Suppressor macrophage (primary cell): ENCODE measurements at places on chromosomes 2 and 18.

DNA sequence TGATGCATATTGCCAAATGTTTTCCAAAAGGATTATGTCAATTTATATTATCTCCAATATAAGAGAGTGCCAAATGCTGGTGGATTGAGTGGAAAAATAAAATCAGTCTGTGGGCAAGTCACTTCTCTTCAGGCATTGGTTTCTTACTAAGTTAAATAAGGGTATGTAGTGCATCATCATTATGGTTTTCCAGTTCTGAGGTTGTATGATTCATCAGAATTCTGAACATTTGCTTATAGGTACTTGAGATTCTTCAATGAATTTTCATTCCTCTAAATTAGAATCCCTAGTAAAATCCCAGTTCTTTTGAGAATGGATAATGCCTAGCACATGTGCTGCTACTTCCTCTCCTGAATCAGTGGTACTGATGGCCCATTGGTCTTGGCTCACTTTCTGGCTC is 188.9 kb upstream of the OSR1 start:
- no peak for DNase-seq

DNA sequence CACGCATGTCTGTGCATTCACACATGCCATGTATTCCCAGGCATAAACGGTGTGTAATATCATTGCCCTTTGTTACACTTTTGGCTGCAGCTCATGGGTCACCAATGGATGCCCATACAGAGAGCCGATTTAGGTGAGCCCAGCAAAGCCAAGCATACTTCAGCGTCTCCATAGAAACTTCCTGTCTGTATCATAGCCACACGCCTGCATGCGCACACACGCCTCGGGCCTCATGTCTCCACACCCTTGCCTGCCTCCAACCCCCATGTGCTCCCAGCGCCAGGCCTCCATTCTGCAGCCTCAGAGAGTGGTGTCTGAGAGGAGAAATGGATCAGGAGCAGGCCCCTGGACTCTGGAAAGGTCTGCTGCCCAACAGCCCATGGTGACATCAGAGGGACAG is 33.5 kb upstream of the SELENOI start:
- DNase-seq, result no peak

GRCh38 chr2:30867385-30867784 is 60.1 kb upstream of the CAPN13 start:
- DNase-seq, result no peak

GRCh38 chr18:74944676-74945075 is 264.3 kb downstream of the PTGR3 start:
- no peak for DNase-seq

GRCh38 chr2:168155046-168155445 is 92.3 kb downstream of the STK39 start:
- DNase-seq, result no peak

- no peak for DNase-seq
Observed at GRCh38 chr18:40529478-40529877, 1425.6 kb upstream of the PIK3C3 start.

- no peak for DNase-seq
Observed at GRCh38 chr18:33052886-33053285, 280.1 kb upstream of the KLHL14 start.

DNA sequence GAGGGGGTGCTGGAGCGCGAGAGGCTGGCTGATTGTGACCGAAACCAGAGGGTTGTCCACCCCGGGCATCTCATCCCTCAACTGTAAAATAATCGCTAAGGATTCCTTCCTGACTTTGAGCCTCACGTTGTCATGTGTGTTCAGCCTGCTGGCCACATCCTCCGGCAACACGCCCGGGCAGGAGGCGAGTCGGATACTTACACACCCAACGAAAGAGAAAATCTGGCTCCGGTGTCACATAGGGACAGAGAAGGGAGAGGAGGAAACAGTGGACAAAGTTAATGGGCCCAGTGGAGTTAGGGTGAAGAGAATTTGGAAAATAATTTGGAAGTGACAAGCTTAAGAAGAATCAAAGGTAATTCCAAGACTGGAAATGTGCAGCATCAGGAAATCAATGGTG is 2.4 kb downstream of the TLX2 start:
- no peak for DNase-seq

GRCh38 chr2:14081521-14081920 is 551.0 kb upstream of the LRATD1 start:
- DNase-seq, result no peak

GRCh38 chr2:150866431-150866830 is 379.0 kb upstream of the RND3 start:
- DNase-seq, result no peak

GRCh38 chr2:95043300-95044093 is 18.0 kb downstream of the MAL start:
- DNase-seq, result no peak

- no peak for DNase-seq
Observed at GRCh38 chr2:159859583-159859982, 61.6 kb upstream of the CD302 start.

DNA sequence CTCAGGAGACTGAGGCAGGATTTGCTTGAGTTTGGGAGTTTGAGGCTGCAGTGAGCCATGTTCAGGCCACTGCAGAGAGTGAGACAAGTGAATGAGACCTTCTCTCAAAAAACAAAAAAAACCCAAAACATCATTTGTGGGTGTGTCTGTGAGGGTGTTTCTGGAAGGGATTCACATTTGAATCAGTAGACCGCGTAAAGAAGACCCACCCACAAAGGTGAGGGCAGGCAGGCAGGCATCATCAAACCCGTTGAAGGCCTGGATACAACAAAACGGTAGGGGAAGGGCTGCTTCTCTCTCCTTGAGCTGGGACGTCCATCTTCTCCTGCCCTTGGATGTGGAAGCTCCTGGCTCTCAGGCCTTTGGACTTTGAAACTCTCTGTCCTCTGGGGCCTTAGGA is 25.4 kb downstream of the CDKL4 start:
- no peak for DNase-seq

DNA sequence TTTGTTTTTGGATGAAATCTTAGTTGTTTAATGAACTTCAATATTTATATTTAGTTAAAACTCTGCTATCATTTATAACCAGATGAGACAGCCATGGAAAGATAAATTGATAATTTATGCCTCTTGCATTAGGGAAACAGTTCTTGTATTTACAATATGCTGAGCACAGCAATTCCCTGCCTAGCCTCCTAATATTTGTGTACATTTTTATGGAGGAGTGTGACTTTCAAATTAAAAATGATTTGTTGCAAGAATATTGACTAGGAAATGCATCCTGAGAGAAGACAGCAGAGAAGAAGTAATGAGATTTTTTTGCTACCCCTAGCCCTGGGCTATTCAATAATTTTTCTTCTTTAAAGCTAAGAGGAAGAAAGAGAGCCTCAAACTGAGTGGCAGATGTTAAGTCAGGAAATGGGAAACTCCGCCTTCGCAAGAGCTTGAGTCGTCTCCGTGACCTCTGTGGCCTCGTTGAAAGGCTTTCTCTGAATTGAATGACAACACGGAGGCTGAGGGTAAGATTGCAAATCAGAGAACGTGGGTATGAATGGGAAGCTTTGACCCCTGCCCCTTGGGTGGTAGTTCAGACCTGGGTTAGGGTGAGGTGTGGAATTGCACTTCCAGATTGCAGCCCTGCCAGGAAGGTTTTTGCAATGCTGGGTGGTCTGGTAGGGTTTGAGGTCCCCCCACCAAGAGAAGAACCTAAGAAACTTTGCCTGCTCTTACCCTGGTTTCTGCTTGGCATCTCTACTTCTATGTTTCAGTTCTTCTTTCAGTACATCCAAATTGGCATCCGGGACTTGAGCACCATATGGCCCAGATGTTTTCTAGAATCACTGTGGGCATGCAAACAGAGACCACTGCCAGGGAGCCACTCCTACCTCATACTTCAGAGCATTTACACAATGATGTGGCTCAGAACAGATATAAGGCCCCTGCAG is 210.3 kb upstream of the RBMS1 start:
- DNase-seq, result peak; percentile 93

DNA sequence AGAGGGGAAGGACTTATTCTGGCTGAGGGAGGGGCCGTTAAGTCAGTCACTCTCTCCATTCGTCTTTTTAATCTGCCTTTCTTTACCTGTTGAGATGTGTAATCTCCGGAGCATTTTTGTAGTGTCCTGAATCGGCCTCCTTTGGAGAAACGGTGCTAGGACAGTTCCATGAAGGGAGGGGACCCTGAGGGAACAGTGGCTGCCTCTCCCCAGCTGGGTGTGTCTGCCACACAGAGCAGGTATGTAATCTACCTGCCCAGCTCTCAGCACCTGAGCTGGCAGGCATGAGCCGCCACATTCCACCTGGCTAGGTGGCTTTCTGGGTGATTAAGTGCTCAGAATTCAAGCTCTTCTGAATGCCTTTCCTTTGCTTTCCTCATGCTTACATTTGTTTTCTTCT is 131.2 kb downstream of the WDSUB1 start:
- DNase-seq, result no peak

- DNase-seq, result peak; percentile 39
Observed at GRCh38 chr2:192194866-192195547, at the start of gene TMEFF2. Gene TMEFF2, minus strand, starts transcription at chr2:192194933. Its CDS starts 409 bp downstream, at chr2:192194524.

- DNase-seq, result no peak
Observed at GRCh38 chr2:40243581-40244187, 208.2 kb downstream of the SLC8A1 start.

DNA sequence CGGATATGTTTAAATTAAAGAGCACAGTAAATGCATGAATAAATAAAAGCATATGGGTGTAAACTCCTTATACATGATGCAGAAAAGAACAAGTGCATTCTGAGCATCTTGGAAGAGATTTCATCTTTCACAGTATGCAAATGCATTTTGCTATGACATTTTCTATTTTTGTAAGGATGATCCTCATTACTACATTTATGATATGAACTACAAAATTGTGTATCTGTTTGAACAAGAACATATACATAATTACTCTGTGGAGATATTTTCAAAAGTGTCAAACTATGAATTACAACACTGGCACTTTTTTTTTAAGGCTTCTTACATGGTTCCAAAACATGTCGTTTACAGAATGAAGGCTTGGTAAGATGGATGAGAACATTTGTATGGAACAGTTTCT is 184.1 kb upstream of the TMEM200C start:
- DNase-seq, result no peak

GRCh38 chr2:52395912-52396311 is 1364.0 kb upstream of the NRXN1 start:
- no peak for DNase-seq

- DNase-seq, result peak; percentile 22
Observed at GRCh38 chr2:26034637-26034992, 731 bp downstream of the RAB10 start.

- DNase-seq, result no peak
Observed at GRCh38 chr2:20110383-20110782, 59.0 kb upstream of the LAPTM4A start.

GRCh38 chr18:2891526-2892431 is 45.0 kb downstream of the EMILIN2 start:
- DNase-seq, result no peak

GRCh38 chr2:88838165-88838635 is 146.7 kb downstream of the RPIA start:
- no peak for DNase-seq

DNA sequence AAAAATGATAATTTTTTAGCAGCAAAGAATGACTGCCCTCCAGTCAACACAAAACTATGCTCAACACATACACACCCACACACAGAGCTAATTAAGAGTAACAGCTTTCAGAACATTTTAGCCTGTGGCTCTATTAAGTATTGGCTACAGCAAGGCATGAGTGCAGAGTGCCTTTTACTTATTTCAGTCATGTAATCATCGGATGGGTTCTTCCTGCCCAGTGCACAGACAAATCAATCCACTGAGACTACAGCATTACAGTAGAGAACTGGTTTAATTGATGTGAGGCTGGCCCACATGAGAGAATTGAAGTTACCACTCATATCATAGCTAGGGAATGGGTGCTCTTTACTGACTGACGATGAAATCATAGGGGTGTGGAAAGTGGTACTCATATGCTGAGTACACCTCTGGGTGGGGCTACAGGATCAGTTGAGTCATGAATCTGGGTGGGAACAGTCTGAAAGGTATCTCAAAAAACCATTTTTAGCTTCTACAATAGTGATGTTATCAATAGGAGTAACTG is 241.0 kb downstream of the FSIP2 start:
- no peak for DNase-seq

- no peak for DNase-seq
Observed at GRCh38 chr18:34707670-34708069, 2.4 kb upstream of the DTNA start.

DNA sequence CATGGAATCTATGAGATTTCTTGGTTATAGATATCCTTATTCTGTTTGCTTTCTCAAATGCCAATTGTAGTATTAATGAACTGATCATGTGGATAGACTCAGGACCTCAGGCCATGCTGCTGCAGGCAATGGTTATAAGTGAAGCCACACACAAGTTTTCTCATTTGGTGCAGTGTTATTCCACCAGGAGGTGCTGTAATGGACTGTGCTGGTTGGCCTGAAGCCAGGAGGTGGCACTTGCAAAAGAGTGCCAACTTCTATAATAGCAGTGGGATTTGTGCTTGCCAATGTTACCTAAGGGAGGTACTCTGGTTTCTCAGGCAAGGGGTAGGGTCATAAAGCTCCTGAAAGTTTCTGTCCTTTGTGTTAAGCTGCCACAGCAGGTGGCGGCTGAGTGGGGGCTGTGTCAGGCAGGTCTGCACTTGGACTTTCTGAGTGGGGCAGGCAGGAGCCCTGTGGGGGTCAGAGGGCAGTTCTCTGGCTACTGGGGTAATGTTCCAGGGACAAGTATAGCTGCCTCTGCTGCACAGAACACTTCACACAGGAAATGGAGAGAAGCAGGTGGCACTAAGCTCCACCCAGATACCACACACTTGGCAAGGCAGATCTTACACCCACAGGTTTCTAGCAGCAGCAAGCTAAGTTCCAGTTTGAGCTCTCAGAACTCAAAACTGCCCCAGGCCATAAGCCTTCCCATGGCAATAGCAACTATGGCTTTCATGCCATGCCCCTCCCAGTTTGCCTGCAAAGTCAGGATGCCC is 352.6 kb upstream of the CWC22 start:
- peak; percentile 3 for DNase-seq

DNA sequence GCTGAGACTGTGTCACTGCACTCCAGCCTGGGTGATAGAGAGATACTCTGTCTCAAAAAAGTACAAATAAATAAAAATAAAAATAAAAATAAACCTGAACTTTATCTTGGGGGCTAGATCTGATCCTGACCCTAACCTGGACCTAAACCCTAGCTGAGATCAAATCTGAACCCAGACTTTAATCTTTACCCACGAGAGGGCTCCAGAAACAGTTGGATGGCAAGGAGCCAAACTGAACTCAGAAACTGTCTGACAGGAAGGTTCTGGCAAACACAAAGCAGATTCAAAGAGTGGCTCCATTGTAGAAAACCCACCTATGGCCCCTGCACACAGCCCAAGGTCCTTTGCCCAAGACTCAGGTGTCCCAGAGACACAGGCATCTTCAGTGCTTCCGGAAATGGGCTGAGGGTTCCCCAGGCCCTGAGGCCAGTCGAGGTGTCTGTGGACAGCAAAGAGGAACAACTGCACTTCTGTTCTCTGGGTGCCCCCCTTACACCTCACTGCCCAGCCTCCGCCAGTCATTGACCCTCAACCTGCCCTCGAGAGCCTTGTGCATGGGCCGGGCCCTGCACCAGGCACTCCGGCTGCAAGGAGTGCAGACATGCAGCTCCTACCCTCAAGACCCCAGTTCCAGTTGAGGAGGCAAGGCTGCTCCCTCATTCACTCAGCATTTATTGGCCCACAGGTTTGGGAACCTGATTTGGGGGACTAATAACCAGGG is 95.2 kb downstream of the TFCP2L1 start:
- peak; percentile 37 for DNase-seq
